Large intestine (tissue), 12 donors: ENCODE measurements at places on chromosomes 4 and X.

GRCh38 chr4:22672944-22673343 is 19.8 kb upstream of the GBA3 start:
- DNase-seq = no peak

- DNase-seq = no peak
Measured at GRCh38 chr4:34486461-34487363, 1757.6 kb downstream of the ARAP2 start.

DNA sequence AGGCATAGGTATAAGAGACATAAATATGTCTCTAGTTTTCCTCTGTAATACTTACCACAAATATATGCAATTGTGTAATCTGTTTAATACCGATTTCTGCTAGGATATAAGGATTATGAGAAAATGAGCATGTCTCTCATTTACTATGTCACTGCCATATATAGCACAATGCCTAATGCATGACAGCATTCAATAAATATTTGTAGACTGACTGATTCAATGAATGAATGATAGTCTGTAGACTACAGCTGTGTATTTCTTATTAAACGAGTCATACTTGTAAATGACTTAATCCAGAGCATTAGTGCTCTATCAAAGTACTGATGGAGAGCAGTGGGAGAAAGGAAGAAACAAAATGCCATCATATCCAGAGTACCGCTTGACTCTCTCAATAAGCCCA is 175.6 kb downstream of the PPP3CA start:
- no peak for DNase-seq

- no peak for DNase-seq
Measured at GRCh38 chr4:109432203-109432602, 1.4 kb upstream of the SEC24B start.

DNA sequence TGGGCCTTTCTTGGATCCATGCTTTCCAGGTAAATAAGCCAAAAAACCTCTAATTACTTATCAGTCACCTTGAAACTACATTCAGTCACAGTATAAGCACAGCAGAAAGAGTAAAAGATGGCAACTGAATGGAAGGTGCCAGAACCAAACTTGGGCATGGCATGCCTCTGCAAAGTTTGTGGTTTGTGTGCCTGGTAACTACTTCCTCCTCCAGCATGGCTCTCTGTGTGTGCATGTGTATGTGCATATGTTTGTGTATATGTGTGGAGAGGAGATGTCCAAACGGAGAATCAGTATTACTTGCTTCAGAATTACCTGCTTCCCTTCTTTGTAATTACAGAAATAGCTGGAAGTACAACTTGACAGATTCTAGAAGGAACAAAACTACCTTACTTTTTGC is 67.5 kb downstream of the AGTR2 start:
- DNase-seq = no peak

- DNase-seq = no peak
Measured at GRCh38 chr4:84932462-84932861, 34.0 kb downstream of the WDFY3 start.

DNA sequence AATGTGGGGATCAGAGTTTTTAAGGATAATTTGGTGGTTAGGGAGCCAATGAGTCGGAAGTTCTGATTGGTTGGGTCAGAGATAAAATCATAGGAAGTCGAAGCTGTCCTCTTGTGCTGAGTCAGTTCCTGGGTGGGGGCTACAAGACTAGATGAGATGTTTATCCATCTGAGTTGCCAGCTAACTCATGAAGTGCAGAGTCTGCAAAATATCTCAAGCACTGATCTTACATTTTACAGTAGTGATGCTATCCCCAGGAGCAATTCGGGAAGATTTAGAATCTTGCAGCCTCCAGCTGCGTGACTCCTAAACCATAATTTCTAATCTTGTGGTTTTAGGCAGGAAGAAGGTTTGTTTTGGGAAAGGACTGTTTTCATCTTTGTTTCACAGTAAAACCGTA is 565.8 kb upstream of the SPANXN1 start:
- no peak for DNase-seq

DNA sequence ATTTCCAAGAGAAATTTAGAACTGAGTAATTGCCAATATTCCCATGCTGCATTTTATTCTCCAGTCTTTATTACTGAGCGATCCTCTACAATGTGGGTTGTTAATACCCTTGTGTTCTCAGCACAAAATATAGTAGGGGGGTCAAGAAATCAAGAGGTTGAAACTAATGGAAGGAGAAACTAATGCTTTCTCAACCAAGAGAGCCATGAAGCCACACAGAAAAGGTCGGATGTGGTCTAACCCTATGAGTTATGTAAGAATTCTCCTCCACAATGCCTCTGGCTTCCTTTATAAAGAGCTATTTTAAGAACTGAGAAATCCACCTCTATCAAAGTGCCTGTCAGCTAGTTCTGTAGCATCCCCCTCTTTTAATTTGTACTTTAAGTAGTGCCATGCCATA is 268.5 kb downstream of the CHIC1 start:
- no peak for DNase-seq

- DNase-seq = peak; percentile 4
Measured at GRCh38 chrX:46649421-46650260, 76.1 kb downstream of the CHST7 start.

DNA sequence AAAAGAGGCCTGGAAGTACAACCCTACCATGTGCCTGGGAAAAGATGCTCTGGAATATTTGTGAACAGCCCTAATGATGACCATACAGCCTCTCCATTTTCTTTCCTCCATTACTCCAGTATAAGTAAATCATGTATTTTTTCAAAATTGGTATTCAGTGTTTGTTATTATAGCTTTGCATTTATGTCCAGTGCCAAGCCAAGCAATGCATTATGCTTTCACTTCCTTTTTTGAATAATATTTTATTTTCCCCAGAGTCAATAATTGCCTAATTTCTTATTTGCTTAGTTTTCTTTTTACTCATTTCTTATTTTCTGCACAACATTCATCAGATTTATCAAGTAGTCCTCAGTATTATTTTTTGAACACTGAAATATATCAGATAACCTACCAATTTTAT is 49.3 kb upstream of the EOLA2 start:
- no peak for DNase-seq
